ENCODE measurements at places on chromosomes 13 and 19.
A peak's percentile ranks its signal among the peaks of the same experiment; 100 is the strongest.

DNA sequence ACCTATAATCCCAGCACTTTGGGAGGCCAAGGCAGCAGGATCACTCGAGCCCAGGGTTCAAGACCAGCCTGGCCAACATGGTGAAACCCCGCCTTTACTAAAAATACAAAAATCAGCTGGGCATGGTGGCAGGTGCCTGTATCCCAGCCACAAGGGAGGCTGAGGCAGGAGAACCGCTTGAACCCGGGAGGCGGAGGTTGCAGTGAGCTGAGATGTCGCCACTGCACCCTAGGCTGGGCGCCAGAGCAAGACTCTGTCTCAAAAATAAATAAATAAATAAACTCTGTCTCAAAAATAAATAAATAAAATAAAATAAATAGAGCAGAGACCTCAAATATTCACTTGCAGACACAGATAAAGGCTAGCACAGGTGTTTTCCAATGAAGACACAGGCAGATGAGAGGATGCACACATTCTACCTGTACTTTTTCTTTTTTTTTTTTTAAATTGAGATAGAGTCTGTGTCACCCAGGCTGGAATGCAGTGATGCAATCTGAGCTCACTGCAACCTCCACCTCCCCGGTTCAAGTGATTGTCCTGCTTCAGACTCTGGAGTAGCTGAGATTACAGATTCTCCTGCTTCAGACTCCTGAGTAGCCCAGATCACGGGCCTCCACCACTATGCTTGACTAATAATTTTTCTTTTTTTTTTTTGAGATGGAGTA lies 2.7 kb upstream of the RPS16 start:
- DNase-seq, result no peak

DNA sequence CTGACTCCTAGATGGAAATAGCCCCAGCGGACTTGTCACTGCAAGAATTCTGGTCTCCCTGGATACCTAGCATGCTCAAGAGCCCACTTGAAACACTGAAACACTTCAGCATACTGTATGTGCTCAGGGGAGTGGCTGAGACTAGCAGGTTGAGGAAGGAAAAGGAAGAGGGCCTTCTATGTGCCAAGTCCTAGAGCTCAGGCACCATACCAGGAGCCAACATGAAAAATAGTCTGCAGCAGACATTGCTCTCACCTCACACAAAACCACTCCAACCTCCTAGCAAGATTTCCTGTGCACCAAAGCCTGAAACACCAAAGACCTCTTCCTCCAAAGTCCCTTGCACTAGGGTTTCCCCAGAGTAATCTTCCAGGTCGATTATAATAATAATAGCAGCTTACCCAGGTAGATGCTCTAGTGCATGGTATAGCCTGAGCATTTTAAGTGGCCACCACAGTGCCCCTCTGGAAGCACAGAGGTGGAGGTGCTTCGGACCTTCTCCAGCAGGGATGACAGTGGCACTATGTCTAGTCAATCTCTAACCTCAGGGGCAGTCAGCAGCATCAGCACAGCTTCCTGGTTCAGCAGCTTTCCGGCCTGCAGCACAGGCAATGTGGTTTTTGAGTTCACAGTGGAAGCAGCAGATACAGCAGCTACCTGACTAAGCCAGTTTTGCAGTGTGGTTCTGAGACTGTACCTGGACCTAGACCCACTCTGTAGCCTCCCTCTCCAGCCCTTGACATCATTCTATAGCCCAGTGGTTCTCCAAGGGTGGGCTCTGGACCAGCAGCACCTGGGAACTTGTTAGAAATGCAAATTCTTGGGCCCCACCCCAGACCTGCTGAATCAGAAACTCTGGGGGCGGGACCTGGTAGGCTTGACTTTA lies 45.6 kb upstream of the UBE2L5 start:
- DNase-seq, result no peak

- DNase-seq, result no peak
Observed at GRCh38 chr13:89465366-89465765, 1794.2 kb downstream of the SLITRK5 start.

DNA sequence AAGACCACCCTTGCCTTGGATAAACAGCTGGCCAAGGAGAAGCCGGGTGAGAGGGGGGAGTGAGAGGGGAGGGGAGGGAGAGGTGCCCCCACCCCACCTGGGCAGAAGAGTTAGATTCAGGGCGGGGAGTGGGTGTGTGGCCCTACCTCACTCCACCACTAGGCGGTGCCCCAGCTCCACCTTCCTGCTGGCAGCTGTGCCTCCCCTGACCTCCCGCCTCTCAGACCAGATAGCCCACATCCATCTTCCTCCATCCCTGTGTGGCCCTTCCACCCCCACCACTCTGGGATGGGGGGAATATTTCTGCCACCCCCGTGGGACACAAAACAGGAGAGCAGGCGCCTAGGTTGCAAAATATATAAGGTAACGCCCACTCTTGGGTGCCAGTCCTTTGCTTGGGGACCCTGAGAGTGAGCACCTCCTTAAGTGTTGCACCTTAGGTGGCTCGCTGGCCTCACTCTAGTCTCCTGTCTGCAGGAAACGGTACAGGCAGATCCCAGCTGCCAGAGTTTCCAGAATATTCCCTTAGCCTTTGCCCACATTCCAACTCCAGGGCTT lies 13.8 kb upstream of the EHD2 start:
- peak; percentile 85 for DNase-seq

DNA sequence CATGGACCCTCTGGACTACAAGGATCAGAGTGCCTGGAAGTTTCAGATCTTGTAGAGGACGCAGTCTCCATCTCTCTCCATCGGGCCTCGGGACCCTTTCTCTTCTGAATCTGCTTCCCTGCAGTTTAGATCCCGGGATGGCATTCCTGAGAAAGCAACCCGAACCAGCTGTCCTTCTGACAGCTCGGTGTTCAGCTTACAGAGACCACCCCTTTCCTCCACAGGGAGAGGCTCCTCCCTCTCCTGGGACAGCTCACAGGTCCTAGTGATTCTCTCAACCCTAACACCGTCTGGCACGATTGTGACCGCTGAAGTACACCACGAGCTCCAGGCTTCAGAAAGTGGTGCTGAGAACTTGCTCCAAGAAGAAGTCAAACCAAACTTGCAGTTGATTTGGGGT lies 18.2 kb downstream of the CRX start:
- peak; percentile 59 for DNase-seq

- DNase-seq, result no peak
Observed at GRCh38 chr13:110689711-110690110, 16.2 kb downstream of the CARS2 start.

- no peak for DNase-seq
Observed at GRCh38 chr19:10712754-10713153, 5.1 kb upstream of the DNM2 start.

- DNase-seq, result no peak
Observed at GRCh38 chr19:27738569-27739193, 1474.3 kb downstream of the UQCRFS1 start.

DNA sequence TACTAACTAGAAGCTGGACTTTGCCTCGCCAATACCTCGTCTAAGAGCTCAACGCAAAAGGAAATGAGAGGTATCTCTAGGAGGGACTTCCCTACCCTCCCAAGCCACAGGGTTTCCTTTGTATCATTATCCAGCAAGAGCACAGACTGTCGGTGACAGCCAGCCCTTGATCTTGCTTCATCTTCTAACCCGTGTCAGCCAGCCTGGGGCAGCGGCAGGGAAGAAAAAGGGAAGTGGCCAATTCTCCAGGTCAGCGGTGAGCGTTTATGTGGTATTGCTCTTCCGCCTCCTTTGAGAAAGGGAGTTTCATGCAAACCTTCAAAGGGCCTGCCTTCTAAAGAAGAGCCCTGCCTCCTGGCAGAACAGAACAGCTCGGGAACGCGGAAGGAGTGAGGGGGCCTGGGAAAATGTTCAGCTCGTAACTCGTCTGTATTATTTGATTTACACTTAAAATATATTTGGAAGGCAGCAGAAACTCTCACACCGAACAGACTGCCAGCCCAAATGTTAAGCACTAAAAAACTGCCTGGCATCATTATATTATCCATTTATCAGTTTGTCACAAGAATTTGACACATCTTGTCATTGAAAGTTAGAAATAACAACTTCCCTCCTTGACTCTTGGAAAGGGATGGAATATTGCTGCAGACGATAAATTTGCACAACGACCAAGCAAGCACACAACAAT lies 41.8 kb downstream of the EFNB2 start:
- DNase-seq, result no peak

- DNase-seq, result no peak
Observed at GRCh38 chr13:32824061-32824460, 192.2 kb upstream of the KL start.

GRCh38 chr19:4588291-4588761 lies 28.8 kb upstream of the SEMA6B start:
- no peak for DNase-seq

- DNase-seq, result no peak
Observed at GRCh38 chr13:29136341-29136740, 316.2 kb downstream of the MTUS2 start.

DNA sequence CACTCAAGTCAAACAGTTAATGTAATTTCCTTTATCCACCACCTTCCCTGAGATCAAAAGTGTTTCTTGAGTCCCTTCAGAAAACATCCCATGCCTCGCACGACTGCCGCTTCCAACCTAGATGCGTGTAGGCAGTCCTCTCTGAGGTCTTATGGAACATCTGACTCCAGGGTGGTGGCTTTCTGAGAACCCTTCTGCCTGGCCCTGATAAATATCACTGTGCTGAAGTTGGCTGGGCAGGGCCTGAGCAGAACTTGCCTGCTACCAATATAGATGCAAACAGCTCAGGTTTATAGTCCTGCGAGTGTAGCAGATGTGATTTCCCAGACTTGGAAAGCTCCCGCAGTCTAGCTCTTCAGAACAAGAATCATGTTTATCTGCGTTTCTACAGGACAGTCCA lies 61.1 kb upstream of the GPR12 start:
- DNase-seq, result no peak

DNA sequence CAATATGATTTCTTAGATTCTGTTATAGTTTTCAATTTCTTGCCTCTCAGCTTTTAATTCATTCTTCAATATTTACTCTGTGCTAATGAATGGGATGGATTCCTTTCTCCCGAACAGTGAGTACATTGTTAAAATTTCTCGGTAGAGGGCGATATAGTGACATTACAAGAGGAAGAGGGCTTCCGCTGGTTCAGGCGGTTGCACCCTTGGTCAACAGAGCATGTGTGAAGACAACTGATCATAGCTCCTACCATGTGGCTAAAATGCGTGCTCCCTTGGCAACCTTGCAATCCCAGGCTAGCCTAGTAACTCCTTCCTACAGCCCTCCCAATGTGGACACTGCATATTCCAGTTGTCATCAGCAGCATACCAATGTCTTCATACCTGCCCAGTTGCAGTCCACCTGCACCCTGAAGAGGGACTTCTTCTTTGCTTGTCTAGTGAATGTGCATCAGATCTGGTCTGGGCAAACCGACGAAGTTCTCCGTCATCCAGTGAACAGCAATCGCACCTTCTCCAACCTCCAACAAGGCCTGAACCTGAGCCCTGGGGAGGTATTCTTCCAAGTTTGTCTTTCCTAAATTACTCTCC lies 653.0 kb upstream of the GPC6 start:
- peak; percentile 37 for DNase-seq

DNA sequence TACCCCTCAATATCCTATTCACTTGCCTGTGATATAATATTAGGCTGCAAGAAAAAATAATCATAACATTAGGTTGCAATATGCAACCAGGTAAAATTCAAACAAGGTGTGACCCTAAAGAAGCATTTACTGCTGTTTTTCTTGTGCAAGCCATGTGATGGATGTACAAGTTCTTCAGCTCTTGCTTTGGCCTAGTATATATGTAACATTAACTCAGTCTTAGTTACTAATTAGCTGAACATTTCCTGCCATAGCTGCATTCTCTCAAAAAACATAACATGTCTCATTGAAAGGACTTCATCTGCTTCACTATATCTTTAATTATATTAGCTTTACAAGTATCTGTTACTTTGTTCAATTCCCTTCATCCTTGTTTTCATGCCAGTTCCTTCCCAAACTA lies 406.8 kb upstream of the HTR2A start:
- no peak for DNase-seq

DNA sequence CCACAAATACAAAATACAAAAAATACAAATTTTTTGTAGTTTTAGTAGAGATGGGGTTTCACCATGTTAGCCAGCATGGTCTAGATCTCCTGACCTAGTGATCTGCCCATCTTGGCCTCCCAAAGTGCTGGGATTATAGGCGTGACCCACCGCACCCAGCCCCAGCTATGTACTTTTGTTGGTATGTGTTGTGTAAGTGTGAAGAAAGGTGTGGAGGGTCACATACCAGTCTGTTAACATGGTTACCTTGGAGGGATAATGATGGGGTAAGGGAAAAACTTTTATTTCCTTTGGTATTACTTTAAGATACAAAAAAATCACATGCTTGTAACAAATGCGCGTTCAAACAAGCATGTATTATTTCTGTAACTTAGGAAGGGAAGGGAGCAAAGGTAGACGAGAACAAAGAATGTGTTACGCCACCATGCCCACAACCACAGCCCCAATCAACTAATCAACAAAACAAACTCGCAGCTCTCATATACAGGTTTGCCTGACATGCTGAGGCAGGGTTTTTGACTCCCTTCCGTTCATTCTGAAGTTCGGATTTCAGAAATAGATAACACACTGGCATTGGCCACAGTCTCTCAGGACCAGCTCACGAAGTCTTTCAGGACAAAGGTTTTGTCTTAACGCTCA lies 13.5 kb upstream of the VWA8 start:
- DNase-seq, result no peak

- no peak for DNase-seq
Observed at GRCh38 chr19:28208745-28209144, 1004.2 kb downstream of the UQCRFS1 start.

DNA sequence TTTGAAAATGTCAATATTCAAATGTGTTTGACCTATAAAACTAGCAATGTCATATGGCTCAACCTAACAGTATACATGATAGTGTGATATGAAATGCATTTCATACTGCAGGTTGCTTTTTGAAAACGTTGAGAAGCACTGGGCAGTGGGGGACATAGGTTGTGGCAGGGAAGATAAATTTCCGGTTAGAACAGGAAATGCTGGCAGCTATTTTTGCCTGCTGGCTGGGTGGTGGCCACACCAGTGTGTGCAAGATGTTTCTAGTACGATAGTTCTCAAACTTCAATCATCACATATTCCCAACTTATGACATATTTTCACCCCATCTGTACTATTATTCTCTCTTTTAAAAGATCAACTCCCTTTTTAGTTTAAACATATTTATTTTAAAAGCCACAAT lies 17.2 kb downstream of the FXYD5 start:
- DNase-seq, result no peak

DNA sequence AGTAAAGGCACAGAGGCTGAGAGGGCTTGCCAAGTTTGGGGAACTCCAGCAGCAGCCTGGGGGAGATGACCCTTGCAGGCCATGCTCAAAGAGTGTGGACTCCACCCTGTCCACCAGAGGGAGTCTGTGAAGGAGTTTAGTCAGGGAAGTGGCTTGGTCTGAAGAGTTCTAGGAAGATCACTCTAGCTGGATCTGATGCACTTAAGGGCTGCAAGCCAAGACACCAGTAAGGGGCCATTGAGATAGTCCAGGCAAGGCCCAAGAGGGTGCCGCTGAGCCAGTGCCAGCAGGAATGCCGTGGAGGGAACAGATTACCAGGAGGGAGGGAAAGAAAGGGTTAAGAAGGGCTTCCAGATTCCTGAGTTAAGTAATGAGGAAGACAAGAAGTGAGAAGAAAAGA lies 68.7 kb downstream of the ZAR1L start:
- DNase-seq, result peak; percentile 62

GRCh38 chr13:44758630-44759383 lies 182.7 kb upstream of the TSC22D1 start:
- no peak for DNase-seq
